Activated T-helper 1 cell treated with anti-CD3 and anti-CD28 coated beads, Interleukin-12 subunit alpha, Interleukin-12 subunit beta, Interleukin-2, Interleukin-4 antibody, amounts not matched to agents 30 ng/mL and 10 ng/mL and 1 ng/mL, durations not matched to agents 14 hours and 24 hours and 36 hours (primary cell): ENCODE measurements at places on chromosomes 16 and 17. TPM values are rescaled to one million over a fixed set of nuclear protein-coding genes. Genes with fewer than 3 reads are reported as not detected.

ATP1B2 gene
- total RNA-seq, result 0.54 TPM in 2 replicates

- DNase-seq, result no peak
- H3K4me1 ChIP-seq, result peaks cover 15% of the 10 kb centered on the region
- H3K27ac ChIP-seq, result no peak overlapping the region
These were observed 577.9 kb downstream of the HS3ST4 start for GRCh38 chr16:26269673-26270072.

- H3K4me3 ChIP-seq, result no peak overlapping the region
- H3K27me3 ChIP-seq, result no peaks in the 10 kb centered on the region
- H3K27ac ChIP-seq, result no peak overlapping the region
These were observed 609.0 kb downstream of the KCNJ18 start for GRCh38 chr17:22301353-22301745.

DNA sequence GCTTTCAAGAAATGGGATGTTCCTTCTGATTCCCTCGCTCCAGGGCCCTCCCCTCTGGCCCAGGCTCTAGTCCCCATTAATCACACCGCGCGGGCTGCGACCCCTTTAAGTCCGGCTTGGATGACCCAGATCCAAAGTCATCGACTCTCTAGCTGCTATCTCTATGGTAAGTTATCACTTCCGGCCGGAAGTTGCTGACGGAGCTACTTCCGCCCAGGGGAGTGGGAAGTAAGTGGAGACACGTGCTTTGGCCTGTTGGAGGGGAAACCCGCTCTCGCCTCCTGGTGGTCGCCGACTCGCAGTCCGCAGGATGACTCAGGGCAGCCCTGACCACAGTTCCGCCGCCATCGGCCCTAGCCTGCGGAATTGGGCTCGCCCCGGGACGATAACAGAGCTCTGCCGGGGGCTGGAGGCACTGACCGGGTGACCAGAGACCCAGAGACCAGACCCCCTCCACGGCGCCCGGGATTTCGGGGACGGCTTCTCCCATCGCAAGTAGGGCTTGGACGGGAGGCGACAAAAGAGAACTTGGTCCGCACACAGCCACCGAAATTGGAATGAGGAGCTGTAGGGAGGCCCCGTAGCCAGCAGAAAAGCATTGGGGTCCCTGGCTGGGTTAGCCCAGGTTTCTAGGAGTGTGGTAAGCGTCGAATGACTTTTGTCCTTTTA, 52.2 kb upstream of the SEC14L1 start:
- H3K27me3 ChIP-seq, result peaks cover 3% of the 10 kb centered on the region
- peak overlapping the region; percentile 91 for H3K4me3 ChIP-seq
- peaks cover 27% of the 10 kb centered on the region for H3K36me3 ChIP-seq
- peaks cover 39% of the 10 kb centered on the region for H3K4me1 ChIP-seq
